ENCODE measurements at places on chromosomes 1 and 21.

- no peak for DNase-seq
Observed at GRCh38 chr1:6834366-6834765, 49.1 kb downstream of the CAMTA1 start.

- no peak for DNase-seq
Observed at GRCh38 chr1:247209396-247209795, 37.6 kb upstream of the ZNF124 start.

GRCh38 chr1:74673351-74674111, at the start of gene ERICH3:
Gene ERICH3 (minus strand): TSS chr1:74673792. CDS start chr1:74673519, 273 bp downstream.
- DNase-seq = no peak

DNA sequence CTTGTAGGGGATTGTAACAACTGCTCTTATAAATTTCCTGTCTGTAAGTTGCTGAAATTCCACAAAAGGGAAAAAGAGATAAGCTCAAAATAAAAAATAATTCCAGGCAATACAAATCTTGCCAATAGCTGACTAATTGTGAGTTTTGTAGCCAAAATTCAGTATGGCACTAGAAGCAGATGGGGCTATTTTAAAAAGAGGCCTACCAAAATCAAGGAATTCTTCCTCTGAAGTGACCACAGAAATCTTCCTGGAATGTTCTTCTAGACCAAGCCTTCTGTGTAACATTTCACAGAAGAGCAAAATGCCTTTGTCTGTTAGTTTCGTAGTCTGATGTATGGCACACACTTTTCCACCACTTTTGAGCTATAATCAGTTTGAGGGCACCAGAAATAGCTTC, 127.6 kb downstream of the CYYR1 start:
- DNase-seq = no peak

- DNase-seq = no peak
Observed at GRCh38 chr1:179785031-179785431, 41.9 kb downstream of the FAM163A start.

GRCh38 chr1:247548769-247549182, at the start of gene GCSAML:
Gene GCSAML (plus strand): TSS chr1:247549134. CDS start chr1:247549192, 58 bp downstream.
- no peak for DNase-seq

All from activated T-helper 1 cell treated with Interleukin-2 at 50 U/mL for 16 hours (primary cell).